ENCODE measurements at places on chromosomes 16 and 17. TPM values are rescaled to one million over a fixed set of nuclear protein-coding genes. Genes with fewer than 3 reads are reported as not detected.

- H3K27ac ChIP-seq, result no peak overlapping the region
- no peaks in the 10 kb centered on the region for H3K4me1 ChIP-seq
- no peak for DNase-seq
These were observed 25.7 kb downstream of the SLFN12 start for GRCh38 chr17:35406568-35406967.

GRCh38 chr16:89324056-89325010 lies 106.8 kb downstream of the ZNF778 start:
- no peaks in the 10 kb centered on the region for H3K36me3 ChIP-seq
- H3K27me3 ChIP-seq, result no peaks in the 10 kb centered on the region
- H3K4me3 ChIP-seq, result no peak overlapping the region
- DNase-seq, result peak; percentile 60
- peaks cover 76% of the 10 kb centered on the region for H3K4me1 ChIP-seq

GRCh38 chr17:8376271-8377067 lies at the start of gene KRABD2:
Gene KRABD2, minus strand, starts transcription at chr17:8376704.
- no peaks in the 10 kb centered on the region for H3K4me1 ChIP-seq
- peak within 1 kb of the TSS; percentile 86 for H3K4me3 ChIP-seq
- no peaks in the 10 kb centered on the region for H3K27me3 ChIP-seq

The KRTAP4-6 gene
- not detected for total RNA-seq

GRCh38 chr17:13222975-13223374 lies 205.1 kb upstream of the ELAC2 start:
- no peaks in the 10 kb centered on the region for H3K4me1 ChIP-seq
- H3K27me3 ChIP-seq, result no peaks in the 10 kb centered on the region
- H3K36me3 ChIP-seq, result no peaks in the 10 kb centered on the region
- DNase-seq, result no peak
- no peak overlapping the region for H3K4me3 ChIP-seq

The CLDN9 gene
- total RNA-seq, result not detected

GRCh38 chr16:450785-451512 lies 25.5 kb downstream of the RAB11FIP3 start:
- H3K36me3 ChIP-seq, result no peaks in the 10 kb centered on the region
- no peak overlapping the region for H3K27ac ChIP-seq
- no peak for DNase-seq
- H3K4me1 ChIP-seq, result peaks cover 5% of the 10 kb centered on the region
- H3K4me3 ChIP-seq, result no peak overlapping the region

DNA sequence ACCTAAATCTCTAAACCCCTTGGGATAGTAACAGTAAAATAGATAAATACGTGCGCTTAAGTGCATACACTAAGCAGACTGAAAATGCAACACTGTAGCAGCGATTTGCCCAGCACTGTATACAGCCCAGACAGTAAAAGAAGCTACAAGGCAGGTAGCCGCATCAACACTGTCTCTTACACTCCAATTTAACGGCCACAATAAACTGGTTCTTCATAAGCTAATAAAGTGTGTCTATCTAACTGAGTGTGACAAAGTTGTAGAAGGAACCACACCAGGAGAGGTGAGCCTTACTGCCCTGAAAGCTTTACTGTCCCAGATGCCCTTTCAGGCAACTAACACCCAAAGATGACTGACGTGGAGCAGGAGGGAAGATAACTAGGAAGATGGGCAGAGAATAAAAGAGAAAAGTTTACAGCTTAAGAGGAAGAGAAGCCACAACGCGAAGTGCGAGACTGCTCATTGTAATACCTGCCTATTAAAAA lies 847 bp downstream of the ZDHHC7 start:
- no peaks in the 10 kb centered on the region for H3K36me3 ChIP-seq
- no peak for DNase-seq
- peak overlapping the region; percentile 95 for H3K27ac ChIP-seq
- no peaks in the 10 kb centered on the region for H3K4me1 ChIP-seq
- peak overlapping the region; percentile 89 for H3K4me3 ChIP-seq

The RGS11 gene
- 24.9 TPM for total RNA-seq

The OR1A1 gene
- total RNA-seq, result not detected

The KRT33A gene
- not detected for total RNA-seq

The KRT14 gene
- not detected for total RNA-seq

The KRT24 gene
- total RNA-seq, result not detected

The SLC2A4 gene
- 81.7 TPM for total RNA-seq

The USH1G gene
- not detected for total RNA-seq

DNA sequence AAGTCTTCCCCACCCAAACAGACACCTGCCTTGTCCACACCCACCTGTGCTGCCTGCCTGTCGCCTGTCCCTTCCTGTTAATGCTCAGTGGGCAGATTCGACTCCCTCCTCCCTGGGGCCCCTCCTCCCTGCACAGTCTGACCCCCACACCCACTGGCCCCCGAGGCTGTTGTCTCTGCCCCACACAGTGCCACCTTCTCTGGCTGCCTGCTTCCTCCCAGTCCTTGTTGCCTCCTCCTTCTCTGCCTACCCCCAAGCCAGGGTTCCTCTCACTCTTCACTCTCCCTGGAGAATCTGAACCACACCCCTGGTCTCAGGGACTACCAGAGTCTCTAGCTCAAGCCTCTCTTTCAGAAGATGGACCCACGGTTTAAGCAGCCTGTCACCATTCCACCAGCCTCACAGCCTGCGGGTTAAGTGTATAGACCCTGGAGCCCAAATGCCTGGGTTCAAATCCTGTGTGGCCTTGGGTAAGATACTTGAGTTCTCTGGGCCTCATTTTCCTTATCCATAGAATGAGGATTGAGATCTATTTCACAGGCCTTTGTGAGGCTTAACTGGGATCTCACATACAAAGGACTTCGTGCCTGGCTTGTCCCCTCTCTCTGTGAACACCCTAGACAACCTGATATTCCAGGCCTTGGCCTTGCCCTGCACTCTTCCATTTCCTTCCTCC lies 3.8 kb upstream of the ARHGAP23 start:
- no peaks in the 10 kb centered on the region for H3K4me1 ChIP-seq
- no peaks in the 10 kb centered on the region for H3K36me3 ChIP-seq
- no peaks in the 10 kb centered on the region for H3K27me3 ChIP-seq
- peak overlapping the region; percentile 97 for H3K27ac ChIP-seq

All from sigmoid colon (tissue), 7 donors.